ENCODE measurements at places on chromosomes 2 and 18.

DNA sequence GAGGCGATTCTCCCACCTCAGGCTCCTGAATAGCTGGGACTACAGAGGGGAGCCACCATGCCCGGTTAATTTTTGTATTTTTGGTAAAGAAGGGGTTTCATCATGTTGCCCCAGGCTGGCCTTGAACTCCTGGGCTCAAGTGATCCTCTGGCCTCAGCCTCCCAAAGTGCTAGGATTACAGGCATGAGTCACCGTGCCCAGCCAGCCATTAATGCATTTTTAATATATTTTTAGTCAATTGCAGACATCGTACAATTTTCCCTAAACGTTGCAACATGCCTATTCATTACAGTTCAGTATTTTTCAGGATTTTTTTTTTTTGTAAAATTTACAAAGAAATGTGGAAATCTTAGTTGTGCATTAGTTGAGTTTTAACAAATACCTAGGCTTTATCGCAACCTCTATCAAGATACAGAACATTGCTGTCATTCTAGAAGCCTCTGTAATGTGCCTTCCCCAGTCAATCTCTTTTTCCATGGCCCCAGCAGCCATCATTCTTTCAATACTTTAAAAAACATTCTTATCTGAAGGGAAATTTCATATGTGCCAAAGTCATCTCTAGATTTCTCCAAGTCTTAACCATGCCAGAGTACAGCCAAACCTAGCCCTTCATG, 14.7 kb downstream of the NABP1 start:
- DNase-seq, result no peak

GRCh38 chr2:116676776-116677175, 1137.7 kb upstream of the DDX18 start:
- DNase-seq, result no peak

- no peak for DNase-seq
Measured at GRCh38 chr2:14712111-14712510, 79.6 kb downstream of the LRATD1 start.

DNA sequence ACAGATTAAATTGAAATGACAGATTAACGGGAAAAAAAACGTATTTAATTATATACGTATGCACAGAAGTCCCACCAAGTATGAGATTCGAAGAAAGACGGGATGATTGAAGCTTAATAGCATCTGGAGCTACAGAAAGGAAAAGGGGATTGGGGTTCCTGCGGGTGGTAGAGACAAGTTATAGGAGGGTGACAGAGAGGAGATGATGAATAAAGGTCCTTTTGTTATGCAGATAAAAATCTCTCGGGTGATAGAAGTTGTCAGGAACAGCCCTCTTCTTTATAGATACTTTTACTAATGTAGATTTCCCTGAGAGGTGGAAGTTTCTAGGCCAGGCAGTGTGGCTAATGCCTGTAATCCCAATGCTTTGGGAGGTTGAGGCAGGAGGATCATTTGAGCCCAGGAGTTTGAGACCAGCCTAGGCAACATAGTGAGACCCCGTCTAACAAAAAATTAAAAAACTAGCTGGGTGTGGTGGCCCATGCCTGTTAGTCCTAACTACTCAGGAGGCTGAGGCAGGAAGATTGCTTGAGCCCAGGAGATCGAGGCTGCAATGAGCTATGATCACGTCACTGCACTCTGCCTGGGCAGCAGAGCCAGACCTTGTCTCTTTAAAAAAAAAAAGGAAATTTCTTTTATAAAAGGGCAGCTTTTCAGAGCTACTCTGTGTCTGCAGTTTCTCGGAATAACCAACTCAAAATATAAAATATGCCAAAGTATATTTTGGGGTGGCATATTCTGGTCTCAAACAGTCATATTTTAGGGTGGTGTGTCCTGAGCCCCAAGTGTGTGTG, 113.0 kb downstream of the STPG4 start:
- no peak for DNase-seq

DNA sequence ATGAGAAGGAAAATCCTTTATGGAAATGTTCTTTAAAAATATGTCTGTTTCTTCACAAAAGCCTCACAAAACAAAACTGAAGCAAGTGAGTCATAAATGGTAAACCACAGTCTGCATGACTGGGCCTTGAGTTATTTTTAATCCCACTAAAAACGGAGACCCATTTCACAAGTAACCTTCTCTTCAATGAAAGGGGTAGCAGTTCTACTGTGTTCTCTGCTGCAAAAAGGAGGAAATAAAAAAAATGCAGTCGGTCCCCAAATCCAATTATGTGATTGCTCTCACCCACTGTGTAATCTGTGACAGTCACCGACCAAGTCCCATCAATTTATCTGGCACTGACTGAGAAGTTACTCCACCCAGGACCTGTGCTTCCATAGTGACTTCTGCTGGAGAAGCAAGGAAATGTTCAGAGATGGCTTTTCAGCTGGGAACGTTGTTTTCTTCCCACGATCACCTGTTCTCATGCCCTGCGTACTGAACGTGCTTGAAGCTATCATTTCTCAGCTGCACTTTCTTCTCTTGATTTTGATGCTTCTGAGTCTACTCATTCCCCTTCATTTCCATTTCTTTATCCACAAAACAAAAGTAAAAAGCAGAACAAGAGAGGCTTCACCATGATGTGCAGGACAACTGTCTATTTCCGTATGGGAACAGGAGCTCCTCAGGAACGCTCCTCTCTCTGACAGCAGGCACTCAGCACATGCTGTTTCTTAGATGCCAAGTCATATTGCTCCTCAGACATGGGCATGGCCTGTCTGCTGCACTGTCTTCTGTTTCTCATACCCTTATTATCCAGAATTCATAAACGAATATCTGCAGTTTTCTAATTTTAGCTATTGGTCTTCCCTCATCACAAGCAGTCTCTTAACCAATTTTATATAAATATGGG, 80.0 kb upstream of the TMEM200C start:
- DNase-seq, result no peak

DNA sequence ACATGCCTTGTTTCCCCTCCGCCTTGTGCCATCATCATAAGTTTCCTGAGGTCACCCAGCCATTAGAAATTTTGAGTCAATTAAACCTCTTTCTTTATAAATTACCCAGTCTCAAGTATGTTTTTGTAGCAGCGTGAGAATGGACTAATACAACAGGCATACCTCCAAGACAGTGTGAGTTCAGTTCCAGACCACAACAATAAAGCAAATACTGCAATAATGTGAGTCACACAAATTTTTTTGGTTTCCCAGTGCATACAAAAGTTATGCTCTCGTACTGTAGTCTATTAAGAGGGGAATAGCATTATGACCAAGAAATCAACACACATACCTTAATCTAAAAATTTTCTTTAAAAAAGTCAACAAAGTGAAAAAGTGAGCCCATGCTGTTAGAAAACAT, 217.2 kb downstream of the NR4A2 start:
- no peak for DNase-seq

DNA sequence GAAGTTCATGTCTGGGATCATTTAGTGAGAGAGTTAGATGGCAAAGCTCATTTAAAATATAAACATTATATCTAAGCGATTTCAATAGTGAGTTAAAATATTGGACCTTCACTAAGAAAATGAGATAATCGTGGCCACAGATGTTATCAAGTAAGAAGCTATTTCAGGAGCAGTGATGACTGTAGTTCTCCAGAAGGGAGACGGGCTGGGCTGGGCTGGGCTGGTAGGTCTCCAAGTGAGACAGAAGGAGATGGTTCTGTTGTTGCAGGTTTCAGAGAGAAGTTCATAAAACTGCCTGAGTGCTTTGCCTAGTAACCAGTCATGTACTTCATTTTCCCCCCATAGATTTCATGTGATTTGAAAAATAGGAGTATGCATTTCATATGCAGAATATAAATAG, 130.1 kb upstream of the DAPL1 start:
- no peak for DNase-seq

DNA sequence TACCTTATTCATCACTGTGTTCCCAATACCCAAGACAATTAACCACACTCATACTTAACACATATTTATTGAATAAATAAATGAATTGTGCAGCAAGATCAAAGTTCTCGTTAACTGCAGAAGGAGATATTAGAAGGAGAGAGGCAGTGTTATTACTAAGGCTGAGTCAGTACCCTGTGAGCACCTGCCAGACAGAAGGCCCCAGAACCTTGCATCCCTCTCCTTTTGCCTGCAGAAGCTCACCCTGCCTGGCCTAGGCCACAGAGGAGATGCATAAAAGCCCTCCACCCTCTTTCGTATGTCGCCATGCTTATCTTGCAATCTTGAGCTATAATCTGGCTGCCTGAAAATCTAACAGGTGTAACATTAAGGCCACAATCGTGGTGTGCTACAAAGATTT, 20.5 kb upstream of the RNF149 start:
- no peak for DNase-seq

- no peak for DNase-seq
Measured at GRCh38 chr2:110113961-110114591, 1.5 kb downstream of the MALL start.

- no peak for DNase-seq
Measured at GRCh38 chr18:47512056-47512455, 260.6 kb upstream of the SKOR2 start.

DNA sequence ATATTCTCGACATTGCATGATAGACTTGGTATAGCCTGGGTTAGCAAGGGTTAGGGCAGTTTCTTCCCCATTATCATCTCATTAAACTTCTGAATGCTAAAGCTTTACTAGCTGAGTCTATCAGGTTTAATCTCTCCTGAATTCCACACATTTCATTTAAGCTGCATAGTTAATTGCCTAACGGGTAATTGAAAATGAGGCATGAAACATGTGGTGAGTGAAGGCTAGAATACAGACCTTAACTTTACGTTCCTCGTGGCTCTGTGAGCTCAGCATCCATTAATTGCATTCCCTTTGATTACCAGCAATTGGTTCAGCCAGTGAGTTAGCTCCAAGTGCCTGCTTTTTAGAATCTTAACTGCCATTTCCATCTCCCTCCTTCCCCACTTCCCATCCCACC, 126.5 kb upstream of the MEX3C start:
- DNase-seq, result no peak

DNA sequence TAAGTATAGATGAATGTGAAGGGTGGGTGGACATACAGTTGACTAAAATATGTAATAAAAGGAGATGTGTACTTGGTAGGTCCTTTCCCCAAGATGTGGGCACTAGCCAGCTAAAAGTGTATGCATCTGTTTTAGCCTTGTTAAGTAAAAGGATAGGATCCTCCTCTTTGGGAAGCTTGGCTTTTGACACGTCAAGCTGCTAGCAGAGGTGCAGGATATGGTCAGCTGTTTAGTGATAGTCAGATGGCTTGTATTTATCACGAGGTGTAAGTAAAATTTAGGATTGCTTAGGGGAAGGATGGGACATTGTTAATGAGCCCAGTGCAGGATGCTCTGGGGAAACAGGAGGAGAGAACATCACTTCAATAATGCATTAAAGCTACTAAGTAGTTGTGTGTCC, 1.5 kb downstream of the MFSD6 start:
- DNase-seq, result no peak

DNA sequence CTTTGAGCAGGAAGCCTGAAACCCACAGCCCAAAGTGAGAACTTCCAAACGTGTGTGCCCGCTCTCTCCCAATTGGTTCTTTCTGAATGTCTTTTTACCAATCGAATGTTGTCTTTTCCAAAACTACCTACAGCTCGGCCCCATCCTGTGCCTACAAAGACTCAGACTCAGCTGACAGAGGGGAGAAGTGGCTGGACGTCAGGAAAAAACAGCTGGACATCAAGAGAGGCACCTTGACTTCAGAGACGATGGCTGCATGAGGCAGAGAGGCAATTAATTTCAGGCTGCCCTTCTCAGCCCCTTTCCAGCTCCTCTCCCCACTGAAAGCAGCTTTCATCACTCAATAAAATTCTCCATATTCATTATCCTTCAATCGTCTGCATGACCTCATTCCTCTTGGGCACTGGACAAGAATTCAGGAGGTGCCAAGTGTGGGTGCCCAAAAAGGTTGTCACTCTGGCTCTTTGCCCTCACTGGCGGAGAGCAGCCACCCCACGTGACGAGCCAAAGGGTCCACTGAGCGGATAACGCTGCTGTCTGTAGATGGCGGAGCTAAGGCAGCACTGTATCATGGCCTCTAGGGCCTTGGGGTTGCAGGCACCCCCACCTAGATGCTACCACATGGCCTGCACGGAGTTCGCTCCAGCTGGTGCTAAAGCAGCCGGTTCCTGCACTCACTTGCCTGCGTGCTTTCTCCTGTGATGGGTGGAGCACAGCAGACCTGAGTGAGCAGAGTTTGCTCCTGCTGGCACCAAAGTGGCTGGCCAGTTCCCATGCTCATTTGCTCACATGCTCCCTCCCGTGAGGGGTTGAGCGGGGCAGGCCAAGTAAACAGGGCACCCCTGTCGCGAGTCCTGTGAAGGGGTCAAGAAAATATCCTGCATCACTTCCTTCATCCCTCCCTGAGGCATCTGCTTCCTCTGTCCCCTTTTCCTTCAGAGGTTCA, 37.9 kb downstream of the FAM210A start:
- DNase-seq, result no peak

GRCh38 chr2:60741576-60741975, 14.5 kb upstream of the PAPOLG start:
- DNase-seq, result no peak
